Daoy (cell line): ENCODE measurements at places on chromosomes 2 and 18. TPM values are rescaled to one million over a fixed set of nuclear protein-coding genes. Genes with fewer than 3 reads are reported as not detected.

- DNase-seq, result peak; percentile 66
Measured at GRCh38 chr18:12306752-12307700, 1.0 kb upstream of the TUBB6 start.

- DNase-seq, result no peak
Measured at GRCh38 chr18:26637324-26637723, 89.0 kb upstream of the KCTD1 start.

The COL4A3 gene
- 0.06 TPM in 1 of 2 replicates, not detected in the other for total RNA-seq

The TWSG1 gene
- 14.3 and 15.0 TPM in 2 replicates for total RNA-seq
